Effector memory CD8-positive, alpha-beta T cell (primary cell): ENCODE measurements at places on chromosomes 5 and 9.
A peak's percentile ranks its signal among the peaks of the same experiment; 100 is the strongest.

DNA sequence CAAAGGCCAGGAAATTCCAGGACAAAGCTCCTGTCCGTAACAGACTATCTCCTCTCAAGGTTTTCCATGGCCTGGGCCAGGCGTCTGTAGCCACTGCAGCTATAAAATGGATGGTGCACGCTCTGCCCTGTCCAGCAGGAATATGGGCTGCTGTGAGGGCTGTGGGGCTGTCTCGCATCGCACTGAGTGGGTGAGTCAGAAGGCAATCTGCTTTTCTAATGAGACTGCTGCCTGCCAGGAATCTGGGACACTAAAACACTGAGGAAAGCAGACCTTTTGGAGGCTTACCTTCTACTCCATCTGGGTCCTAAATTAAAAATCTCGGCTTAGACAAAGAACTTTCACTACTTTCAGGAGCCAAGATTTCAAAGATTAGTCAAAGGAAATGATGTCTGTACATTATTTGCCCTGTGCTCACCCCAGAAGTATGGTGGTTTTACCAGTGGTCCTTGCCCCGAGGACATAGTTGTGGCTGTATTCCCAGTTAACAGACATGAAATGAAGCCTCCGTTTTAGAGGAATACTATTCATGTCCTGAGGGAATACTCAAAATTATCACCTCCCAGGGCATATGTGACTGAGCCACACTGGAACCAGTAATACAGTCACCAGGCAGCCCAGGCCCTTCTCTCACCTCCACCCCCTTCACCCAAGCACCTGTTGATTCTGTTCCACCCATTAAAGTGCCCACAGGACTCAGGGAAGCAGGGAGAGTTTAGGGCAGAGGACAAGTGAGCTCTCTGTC, 56.4 kb downstream of the PFDN1 start:
- no peak for DNase-seq

DNA sequence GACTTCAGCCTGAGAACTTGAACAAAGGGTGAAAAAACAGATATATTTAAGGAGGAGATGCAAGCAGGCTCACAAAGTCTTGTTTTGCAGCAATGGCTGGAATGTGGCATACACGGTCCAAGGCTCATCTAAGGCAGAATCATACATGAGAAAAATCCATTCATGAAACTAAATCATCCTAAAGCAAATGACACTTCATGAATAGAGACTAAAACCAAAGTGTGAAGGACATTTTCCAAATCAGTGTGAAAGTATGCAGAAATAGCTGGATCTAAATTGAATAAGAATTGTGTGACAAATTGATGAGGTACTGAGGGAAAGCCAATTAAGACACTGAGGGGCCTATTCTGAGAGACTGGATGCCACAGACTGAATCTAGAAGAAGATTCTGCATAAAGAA, 27.3 kb downstream of the ZNF366 start:
- no peak for DNase-seq

GRCh38 chr9:92709954-92710353, 40.0 kb upstream of the IPPK start:
- no peak for DNase-seq

DNA sequence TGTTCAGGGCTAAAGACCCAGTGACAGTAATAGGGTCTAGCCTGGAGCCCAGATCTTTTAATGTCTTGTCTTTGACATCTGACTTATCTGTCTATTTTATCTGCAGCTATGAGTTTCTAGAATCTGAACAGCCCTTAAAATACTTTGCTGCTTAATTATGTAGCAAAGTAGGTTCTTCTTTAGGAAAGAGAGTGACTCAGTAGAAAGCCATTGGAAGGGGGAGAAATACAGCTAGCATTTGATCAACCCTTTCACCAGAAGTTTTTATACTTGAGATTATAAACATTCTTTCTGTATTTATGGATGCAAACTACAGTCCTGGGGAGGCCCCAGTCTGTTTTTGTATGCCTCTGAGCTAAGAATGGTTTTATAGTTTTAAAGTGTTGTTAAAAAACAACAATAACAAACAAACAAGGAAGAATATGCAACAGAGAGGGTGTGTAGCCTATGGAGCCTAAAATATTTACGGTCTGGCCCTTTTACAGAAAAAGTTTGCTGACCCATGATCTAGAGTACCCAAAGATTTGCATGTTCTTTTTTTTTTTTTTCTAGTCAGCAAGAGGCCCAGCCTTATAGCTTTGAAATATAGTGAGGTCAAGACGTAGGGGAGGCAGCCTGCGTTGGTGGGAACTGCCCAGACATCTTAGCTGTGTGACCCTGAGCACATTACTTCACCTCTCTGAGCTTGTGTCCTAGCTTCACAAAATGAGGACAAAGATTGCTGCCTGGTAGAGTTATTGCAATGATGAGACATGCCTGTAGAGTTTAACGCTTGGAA, 9.7 kb downstream of the GSN start:
- DNase-seq: no peak

GRCh38 chr5:9513827-9514226, 32.0 kb downstream of the SEMA5A start:
- DNase-seq: no peak

GRCh38 chr5:31442058-31442745, 89.7 kb downstream of the DROSHA start:
- DNase-seq: no peak

GRCh38 chr9:124475158-124475867, 25.1 kb downstream of the ADGRD2 start:
- DNase-seq: no peak

GRCh38 chr9:86043999-86044398, 55.4 kb downstream of the GOLM1 start:
- DNase-seq: no peak

DNA sequence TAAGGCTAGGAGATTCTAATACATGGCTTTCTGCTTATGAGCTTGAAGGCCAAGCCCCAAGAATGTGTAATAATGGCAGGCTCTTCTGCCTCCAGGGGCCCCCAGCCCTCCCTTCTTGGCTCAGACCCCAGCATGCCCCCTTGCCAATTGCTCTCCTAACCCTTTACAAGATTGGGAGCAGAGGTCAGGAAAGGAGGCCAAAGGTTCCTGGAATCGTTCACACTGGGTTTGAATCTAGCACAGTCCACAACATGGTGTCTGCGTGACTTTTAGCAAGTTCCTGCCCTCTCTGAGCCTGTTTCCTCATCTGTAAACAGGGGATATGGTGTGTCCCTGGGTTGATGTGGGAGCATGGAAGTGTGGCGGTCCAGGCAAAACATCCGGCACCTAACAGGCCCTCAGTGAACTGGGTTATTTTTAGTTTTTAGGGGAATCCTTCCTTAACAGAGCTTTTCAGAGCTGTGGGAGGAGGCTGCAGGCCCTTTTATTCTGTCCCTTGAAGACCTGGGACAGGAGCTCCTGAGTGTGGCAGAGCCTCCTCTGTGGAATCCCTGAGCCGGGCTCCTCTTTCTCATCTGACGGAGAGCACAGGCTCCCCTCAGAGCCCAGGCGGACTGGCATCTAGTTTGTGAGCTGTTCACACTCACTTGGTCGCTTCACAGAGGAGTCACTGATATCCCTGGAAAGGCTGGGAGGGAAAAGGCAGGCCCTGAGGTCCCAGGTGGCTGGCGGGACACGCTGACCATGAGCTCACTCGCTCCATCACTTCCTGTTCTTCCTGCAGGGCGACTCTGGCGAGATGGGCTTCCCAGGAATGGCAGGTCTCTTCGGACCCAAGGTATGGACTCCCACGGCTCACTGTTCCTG, 23.4 kb upstream of the ORM1 start:
- DNase-seq: no peak

GRCh38 chr5:104444656-104445055, 882.1 kb upstream of the NUDT12 start:
- DNase-seq: no peak

DNA sequence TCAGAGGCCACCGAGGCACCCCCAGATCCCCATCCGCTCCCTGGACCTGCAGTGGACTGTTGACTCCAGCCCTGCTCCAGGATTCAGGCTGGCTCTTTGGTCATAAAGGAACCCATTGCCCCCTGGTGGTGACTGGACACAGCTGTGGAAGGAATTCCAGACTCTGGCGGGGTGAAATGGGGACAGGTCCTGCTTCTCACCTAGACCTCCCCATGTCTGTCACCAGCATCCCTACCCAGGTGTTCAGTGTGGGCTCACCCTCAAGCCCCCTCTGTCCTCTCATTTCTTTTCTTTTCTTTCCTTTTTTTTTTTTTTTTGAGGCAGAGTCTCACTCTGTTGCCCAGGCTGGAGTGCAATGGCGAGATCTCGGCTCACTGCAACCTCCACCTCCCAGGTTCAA, 25.5 kb upstream of the STXBP1 start:
- peak; percentile 55 for DNase-seq

DNA sequence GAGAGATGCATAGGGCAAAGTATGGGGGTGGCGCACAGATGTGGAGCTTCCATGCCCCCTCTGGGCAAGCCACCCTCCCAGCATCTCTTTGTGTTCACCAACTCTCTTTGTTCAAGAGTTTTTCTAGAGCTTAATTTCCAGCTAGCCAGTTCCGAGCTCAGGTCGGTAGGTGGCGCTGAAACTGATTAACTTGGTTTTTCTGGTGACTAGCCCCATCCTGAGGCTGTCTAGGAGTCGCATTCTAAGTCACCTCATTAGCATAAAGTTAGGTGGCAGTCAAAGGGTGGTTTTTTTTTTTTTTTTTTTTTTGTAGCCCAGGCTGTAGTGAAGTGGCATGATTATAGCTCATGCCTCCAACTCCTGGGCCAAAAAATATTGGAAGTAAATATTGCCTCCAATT, 476.4 kb downstream of the KDM4C start:
- DNase-seq: no peak

DNA sequence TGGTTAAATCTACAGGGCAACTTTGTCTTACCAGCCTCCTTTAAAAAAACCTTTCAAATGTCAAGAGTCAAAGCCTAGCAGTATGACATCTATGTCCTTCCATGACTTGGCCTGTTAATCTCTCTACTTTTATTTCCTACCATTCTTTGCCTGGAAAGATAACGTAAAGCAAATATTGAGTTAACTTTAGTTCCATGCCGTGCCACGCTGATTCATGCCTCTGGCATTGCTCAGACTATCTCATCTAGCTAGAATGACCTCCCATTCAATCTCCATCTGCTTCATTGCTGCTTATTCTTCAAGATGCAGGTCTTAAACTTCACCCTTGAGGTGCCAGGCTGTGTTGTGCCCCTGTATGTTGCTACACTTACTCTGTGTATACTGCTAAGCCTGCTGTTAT, 729.8 kb downstream of the EFNA5 start:
- no peak for DNase-seq

- DNase-seq: no peak
These were observed 62.0 kb downstream of the SHB start for GRCh38 chr9:38007016-38007415.

DNA sequence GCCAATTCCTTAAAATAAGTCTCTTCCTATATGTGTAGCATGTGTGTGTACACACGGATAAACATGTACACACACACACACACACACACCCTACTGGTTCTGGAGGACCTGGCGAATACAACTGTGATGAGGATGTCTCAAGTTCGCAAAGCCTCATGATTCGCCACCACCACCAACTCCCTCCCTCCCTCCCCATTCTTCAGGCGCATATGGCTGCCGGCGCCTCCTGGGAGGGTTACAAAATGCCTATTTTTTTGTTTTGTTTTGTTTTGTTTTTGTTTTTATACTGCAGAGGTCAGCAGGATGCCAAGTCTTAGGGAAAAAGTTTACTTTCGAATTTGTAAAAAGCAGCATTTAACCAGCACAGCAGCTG, 88.0 kb downstream of the DAP start:
- DNase-seq: no peak

DNA sequence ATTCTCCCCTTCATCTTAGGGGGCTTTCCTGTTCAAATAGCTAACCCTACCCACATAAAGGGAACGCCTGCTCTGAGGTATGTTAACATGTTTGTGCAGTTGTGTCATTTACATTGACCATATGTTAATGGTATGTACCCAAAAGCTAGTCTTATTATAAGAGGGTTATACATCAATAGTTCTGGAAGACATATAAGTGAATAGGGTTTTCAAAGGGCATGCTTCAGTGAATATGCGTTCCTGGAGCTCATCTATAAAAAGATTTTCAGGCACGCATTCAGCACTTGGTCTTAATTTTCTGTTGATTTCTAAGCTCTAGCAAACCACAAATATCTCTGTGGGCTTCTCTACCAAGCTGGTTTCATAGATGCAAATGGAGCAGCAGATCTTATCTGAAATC, 766.1 kb downstream of the IRX1 start:
- no peak for DNase-seq

- no peak for DNase-seq
These were observed 97.9 kb upstream of the MAMDC2 start for GRCh38 chr9:69945671-69946141.

DNA sequence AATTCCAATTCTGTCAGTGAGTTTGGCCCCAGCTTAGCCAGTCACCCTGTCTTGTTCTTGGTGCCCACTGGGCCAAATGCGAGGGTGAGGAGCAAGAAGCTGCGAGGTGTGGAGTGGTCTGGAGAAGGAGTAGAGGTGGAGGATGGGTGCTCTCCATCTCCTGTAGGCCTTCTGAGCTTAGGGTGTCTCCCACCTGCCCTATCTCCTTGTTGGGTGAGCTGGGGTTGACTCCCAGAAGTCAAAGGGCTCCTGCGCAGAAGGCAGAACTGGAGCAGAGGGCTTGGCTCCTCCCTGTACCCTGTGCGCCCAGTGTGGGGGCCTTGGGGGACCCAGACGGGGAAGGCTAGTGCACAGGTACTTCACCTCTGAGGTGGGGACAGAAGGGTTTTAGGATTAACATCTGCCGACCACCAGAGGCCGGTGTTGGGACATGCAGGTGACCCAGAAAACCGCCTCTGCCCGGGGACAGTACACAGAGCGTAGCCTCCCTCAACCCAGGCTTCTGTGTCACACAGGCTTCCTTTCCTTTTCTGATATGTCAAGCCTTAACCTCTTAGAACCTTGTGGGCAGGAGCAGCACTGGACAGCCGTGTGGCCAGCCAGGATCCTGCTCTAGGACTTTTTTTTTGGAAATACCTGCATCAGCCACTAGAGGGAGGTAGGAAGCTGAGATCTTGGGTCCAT, 16.9 kb downstream of the IL5 start:
- peak; percentile 68 for DNase-seq

DNA sequence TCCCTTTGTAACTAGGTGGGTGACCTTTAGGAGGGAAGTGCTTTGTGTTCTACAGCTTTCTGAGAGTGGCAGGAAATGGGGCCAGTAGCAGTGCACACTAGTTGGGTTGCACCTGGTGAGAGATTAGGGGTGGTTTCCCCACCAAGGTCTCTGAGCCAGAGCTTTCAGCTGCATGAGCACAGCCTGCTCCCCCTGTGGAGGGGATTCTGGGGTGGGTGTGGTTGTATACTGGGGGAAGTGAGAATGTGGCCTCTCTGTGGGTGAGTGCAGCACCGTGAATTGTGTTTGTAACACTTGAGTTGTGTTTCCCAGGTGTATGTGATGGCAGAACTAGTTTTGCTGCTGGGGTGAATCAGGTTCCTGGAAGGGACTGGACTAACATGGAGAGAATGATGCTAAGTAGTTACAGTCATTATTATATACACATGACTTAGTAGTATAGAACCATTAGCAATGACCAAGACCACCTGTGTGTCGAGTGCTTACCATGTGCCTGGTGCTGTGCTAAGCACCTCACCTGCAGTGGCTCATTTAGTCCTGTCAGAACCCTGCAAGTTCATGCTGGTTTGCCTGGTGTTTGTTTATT, 11.8 kb upstream of the CXXC5 start:
- DNase-seq: peak; percentile 74

- no peak for DNase-seq
These were observed 128.4 kb upstream of the ADRA1B start for GRCh38 chr5:159787837-159788236.
